ENCODE measurements at places on chromosomes 6 and 20. TPM values are rescaled to one million over a fixed set of nuclear protein-coding genes. Genes with fewer than 3 reads are reported as not detected.

- no peak for DNase-seq
These were observed 27.6 kb upstream of the MRPS18A start for GRCh38 chr6:43715056-43715788.

DNA sequence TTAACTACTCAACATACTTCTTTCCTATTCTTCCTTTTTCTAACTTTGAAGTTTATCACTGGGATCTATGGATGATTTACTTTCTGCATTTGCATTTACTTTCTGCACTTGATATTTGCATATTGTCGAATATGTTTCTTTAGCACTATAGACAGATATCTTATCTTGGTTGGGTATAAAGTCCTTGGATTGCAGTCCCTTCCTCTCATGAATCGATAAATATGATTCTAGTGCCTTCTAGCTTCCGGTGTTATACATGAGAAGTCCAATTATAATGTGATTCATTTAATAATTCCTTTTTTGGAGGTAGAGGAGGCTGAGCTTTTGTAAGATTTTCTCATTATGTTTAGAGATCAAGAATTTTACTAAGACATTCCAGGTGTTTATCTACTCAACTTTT, 321.2 kb upstream of the RUNX2 start:
- DNase-seq = no peak

DNA sequence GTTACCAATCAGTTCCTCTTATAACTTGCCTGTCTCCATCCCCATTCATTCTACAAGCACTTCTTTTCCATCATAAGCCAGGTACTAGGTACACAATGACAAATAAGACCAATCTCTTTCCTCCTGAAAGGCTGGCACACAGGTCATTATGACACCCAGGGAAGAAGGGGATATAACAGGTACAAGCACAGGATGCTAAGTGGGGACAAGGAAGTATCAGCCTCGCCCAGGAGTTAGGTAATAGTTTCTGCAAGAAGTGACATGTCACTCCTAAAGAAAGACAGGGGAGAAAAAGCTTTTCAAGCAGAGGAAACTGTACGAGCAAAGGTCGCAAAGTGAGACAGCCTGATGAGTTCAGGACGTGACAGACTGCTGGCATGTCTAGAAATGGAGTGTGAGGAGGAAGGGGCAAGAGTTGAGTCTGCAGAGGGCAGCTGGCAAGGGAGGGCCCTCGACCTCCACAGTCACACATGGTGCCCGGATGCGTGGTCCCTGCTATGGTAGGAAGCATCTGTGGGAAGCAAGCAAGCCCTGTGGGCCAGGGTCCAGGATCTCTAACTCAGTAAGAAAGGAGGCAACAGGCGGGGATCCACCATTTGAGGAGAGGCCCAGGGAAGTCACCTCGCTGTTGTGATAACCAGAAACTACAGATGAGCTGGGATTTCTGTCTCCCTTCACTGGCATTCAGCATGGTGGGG, 40.4 kb downstream of the GPLD1 start:
- DNase-seq = no peak

DNA sequence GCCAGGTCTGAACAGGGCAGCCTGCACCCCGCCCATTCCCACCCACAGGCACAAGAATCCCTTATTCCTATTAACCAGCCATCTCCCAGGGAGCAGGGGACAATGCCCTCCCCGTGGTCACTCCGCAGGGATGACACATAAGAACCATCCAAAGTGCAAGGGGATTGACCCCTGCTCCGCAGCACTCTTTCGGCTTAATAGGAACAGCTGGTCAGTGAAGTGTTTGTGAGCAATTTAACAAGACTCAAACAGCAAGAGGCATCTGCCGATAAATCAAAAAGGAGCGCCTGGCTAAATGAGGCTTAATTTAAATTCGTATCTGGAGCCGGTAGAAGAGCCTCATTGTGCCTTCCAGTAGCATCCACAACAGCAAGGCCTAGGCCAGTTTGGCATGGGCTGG, 389.4 kb downstream of the RNGTT start:
- DNase-seq = no peak

Gene CAPN11
- total RNA-seq = 0.09 TPM

Gene DLK2
- total RNA-seq = 1.5 TPM

- no peak for DNase-seq
These were observed 27.9 kb downstream of the TXNDC5 start for GRCh38 chr6:7882505-7883257.

Gene SLPI
- 114 TPM for total RNA-seq

Gene SLC22A7
- not detected for total RNA-seq

GRCh38 chr6:130760006-130760405, 67.2 kb upstream of the SMLR1 start:
- DNase-seq = no peak

DNA sequence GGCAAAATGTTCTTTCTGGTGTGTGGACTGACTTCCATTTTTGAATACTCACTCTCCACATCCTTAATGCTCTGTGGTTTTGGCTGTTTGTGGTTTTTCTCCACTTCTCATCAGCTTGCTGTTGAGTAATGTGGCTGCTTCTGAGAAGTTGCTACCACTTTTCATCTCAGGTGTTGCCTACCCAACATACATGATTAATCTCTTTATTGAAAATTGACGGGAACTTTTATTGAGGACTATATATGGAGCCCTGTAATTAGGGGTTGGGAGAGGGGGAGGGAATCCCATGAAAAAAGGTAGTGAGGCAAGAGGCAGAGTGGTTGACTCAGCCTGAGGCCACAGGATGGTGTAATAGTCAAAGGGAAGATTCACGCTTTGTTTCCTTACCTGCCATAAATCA, 17.6 kb downstream of the IL22RA2 start:
- DNase-seq = no peak

GRCh38 chr6:160132776-160133338, 11.2 kb downstream of the SLC22A1 start:
- no peak for DNase-seq

Gene TINAG
- not detected for total RNA-seq

Gene TRERF1
- total RNA-seq = 10.2 TPM

Gene MAP7
- 4.6 TPM for total RNA-seq

Gene SPATA2
- total RNA-seq = 3.7 TPM

Gene SLC17A2
- not detected for total RNA-seq

DNA sequence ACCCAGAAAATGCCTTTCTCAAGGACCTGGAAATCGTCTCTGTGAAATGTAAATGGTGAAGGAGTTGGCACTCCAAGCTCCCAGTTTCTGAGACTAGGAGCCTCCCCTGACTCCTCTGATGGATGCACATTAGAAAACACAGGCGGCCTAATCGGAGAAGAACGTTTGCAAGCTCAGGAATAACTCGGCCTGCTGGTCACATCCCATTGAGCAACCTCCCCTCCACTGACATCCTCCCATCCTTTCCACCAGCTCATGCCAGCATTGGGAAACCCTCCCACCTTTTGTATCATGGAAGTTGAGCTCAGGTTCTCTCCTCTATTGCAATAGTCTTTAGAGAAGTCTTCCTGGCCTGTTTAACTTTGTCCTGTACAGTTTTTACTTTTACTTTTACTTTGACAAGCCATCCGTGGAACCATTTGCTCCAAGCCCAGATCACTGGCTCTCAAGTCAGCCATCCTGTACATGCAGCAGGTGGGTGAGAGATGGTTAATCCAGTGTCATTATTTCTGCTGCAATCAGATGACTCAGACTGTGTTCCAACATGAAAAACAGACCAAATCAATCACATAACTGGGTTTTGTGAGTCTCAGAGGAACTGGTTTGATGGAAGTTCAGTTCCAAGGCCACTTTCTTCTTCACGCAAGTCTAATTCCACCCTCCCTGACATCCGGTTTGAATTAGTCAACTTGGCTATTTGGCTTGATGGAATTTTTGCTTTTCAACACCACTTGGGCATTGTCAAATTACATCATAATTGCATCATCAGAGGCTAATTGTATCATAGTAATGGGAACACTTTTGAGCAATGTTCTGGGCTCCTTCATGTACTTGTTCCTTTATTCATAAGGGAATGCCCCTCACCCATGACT, 619.4 kb upstream of the CDH4 start:
- no peak for DNase-seq

Gene LIN28B
- not detected for total RNA-seq

DNA sequence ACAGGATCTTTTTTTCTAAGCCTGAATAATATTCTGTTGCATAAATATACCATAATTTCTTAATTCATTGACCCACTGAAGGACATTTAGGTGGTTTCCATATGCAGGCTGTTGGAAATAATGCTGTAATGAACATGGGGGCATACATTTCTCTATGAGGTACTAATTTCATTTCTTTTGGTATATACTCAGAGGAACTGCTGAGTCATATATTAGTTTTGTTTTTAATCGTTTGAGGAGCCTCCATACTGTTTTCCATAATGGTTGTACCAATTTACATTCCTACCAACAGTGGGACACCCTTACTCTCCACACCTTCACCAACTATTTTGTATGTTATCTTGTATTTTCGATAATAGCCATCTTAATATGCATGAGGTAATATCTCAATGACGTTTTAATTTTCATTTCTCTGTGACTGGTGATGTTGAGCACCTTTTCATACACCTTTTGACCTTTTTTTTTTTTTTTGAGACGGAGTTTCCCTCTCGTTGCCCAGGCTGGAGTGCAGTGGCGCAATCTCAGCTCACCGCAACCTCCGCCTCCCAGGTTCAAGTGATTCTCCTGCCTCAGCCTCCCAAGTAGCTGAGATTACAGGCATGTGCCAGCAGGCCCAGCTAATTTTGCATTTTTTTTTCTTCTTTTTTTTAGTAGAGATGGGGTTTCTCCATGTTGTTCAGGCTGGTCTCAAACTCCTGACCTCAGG, 187.4 kb downstream of the RNGTT start:
- no peak for DNase-seq

Gene LHFPL5
- total RNA-seq = not detected

DNA sequence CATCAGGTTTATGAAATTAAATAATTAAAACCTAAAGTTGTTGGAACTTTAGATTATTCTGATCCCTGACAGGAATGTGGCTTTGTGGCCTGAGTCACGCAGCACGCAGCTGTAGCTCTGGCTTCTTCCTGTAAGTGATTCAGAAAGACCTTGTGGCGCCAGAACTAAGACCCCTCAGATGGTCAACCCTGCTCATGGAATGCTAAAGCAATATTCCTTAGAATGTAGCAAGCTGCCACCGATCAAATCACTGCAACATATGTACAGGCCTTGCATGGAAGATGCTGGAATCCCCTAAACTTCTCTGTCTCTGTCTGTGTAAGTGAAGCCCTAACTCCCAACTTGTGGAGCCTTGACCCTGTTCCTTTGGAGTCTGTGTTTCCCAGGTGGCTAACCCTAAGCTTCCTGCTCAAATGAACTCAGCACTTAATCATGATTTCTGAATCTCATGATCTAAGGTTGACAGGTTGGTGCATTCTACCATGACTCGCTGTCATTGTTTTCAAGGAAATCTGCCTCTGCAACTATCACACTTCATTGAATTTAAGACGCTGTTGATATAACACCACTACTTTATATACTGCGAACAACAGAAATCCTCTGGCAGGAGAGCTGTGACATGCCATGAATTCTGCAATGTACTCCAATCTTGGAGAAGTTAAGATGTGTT, 111.2 kb upstream of the CST7 start:
- no peak for DNase-seq

- no peak for DNase-seq
These were observed 200.7 kb downstream of the FAXC start for GRCh38 chr6:99148761-99149160.

GRCh38 chr6:129133770-129134192, 250.8 kb downstream of the LAMA2 start:
- no peak for DNase-seq

Gene HSPA12B
- total RNA-seq = 29.7 TPM

- no peak for DNase-seq
These were observed 26.2 kb downstream of the FOXF2 start for GRCh38 chr6:1415416-1416063.

DNA sequence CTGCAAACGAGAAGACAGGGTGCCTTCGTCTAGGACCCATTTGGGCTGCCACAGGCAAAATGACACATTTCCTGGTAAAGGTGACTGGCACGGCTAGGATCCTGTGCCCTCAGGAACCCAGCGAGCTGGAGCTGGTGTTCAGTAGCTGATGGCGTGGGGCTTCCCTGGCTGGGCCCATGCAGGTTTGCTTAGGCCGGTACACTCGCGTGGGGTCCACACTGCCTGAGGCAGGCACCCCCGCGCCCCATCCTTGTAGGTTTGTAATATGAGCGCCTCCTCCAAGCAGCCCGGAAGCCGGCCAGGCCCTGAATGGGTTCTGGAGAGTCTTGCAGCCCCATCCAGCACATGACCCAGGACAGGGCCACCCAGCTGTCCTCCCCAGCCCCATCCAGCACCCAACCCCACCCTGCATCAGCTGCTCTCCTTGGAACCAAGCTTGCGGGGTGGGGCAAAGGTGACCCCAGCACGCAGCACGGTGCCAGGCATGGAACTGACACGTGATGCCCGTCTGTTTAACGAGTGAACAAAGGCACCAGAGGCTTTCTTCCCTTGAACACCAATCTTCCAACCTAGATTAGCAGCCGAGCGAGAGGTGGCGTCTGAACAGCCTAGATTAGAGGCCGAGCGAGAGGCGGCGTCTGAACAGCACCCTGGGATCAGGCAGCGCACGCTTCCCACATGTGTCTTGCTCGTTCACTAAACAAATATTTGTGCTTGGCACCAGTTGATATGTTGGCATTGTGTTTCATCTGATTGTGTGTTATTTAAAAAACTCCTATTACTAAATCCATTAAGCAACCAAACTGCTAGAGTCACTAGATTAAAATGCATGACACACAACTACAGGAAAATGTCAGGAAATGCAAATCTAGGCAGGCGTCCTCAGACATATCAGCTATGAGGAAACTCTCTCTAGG, 112.1 kb downstream of the DLL1 start:
- DNase-seq = no peak

Gene CTAGE9
- not detected for total RNA-seq

Gene KIF16B
- 18.3 TPM for total RNA-seq

GRCh38 chr6:135114355-135115145, 59.9 kb upstream of the HBS1L start:
- no peak for DNase-seq

DNA sequence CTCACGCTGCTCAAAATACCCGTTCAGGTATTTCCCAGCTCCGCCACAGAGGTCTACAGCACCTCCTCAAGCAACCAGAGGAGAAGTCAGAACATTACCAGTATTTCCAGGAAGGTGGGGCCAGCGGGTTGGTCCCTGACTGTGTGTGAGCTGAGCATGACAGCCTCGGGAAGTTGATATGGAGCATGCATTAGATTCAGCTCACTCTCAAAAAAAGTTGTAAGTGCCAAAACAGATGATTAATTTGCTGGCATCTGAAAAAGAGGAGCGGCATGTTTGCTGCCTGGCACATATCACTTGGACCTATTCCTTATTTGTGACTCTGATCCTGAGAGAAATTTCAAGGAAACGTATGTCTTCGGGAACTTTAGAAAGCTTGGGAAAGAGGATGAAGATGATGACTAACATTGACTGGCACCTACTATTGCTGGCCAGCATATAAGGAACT, 32.3 kb downstream of the ELOVL2 start:
- DNase-seq = no peak

GRCh38 chr6:12720310-12720709, 3.7 kb downstream of the PHACTR1 start:
- DNase-seq = no peak

Gene SPTLC3
- 9.7 TPM for total RNA-seq
